Activated CD4-positive, alpha-beta T cell treated with anti-CD3 and anti-CD28 coated beads, Interleukin-2, amount 50 U/mL, for 16 hours (primary cell): ENCODE measurements at places on chromosomes 3 and 15.

GRCh38 chr15:57583720-57584119, 8.0 kb upstream of the MYZAP start:
- no peak for DNase-seq

- DNase-seq, result no peak
Measured at GRCh38 chr3:49895791-49896190, 7.9 kb downstream of the MST1R start.

GRCh38 chr15:39885099-39885777, 34.8 kb downstream of the GPR176 start:
- DNase-seq, result no peak

- no peak for DNase-seq
Measured at GRCh38 chr15:23564821-23565394, 566 bp upstream of the MKRN3 start.

DNA sequence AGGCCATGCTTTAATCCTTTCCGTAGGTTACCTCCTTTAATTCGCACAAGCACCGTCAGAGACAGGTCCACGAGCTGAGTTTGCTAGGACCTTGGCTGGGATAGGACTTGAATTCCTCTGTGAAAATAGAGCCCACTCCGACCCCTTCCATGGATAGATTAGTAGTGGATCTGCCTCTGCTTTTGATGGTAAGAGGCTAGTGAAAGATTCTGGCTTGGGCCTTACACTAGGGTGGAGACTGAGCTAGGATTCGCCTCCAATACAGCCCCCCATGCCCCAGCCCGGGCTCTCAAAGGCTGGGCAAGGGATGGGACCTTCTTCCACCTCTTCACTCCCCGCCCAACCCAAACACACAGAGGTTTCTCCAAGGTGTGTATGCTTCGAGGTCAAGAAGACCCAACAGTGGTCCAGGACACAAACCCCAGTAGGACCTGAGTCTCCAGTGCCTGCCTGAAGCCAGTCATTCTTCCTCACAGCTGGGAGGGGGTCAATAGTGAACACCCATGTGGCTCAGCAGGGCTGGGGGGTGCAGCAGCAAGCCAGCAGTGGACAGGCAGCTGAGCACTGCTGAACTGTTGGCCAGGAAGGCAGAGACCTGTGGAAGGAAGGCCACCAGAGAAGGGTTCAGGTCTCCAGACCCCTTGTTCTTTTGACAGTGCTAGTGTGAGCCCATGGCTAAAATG, 75.7 kb downstream of the SPSB4 start:
- DNase-seq, result no peak

- no peak for DNase-seq
Measured at GRCh38 chr15:78617076-78617475, 3.7 kb downstream of the CHRNA3 start.

DNA sequence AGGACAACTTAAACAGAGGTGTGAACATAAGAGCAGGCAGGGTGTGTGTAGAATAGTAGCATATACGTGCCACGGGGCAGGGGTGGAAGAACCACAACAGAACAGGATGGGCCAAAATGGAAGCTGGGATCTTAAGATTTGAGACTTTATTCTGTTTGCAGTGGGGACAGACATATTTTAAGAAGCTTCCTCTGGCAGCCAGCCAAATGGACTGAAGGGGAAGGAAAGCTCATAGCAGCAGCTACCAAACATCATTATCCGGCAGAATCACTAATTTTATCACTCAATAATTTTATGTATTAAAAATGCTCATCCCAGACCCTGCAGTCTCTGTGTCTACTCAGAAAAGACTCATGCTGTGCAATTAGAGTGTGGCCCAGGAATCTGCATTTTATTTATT, 130.9 kb upstream of the CTDSPL start:
- DNase-seq, result no peak

DNA sequence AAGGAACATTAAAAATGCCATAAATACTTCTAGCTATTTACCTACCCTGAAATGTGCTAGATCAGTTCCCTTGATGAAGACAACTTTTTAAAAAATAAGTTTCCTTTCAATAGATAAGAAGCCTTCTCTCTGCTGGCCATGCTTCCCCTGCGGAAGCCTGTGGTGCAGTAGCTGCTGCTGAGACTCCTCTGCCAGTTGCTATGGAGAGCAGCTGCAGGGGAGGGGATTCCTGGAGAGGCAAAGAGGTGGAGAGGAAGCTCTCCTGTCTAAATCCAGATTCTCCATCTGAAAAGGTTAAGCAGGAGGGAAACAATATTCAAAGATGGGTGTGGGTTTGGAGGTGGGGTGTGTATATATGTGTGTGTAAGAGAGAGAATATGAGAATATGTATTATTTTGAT, 69.8 kb upstream of the BFSP2 start:
- no peak for DNase-seq

DNA sequence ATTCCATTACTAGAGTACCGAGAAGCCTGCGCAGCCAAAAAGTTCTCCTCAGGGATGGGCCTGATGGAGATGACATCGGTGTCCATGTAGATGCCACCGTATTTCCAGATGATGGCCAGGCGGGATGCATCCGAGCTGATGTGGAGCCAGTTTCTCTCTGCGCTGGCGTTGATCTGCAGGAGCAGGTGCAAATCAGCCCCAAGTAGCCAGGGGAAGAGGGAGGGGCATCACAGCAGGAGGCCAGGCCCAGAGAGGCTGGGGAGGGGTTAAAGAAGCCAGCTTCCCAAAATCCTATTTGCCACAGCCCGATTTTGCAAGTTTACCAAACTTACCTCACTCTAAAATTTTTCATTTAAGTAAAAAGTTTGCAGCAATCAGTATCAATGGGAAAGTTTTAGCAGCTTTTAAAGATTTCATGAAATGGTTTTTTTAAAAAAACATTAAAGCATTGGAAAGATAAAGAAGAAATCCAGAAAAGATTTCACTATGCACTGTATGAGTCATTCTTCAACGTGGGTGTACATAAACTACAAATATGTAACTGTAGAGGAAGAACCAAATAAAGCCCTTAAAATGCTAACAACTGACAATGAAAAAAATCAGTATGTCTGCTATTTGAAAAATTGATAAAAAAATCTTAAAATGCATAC, 7.4 kb downstream of the A4GNT start:
- DNase-seq, result no peak

DNA sequence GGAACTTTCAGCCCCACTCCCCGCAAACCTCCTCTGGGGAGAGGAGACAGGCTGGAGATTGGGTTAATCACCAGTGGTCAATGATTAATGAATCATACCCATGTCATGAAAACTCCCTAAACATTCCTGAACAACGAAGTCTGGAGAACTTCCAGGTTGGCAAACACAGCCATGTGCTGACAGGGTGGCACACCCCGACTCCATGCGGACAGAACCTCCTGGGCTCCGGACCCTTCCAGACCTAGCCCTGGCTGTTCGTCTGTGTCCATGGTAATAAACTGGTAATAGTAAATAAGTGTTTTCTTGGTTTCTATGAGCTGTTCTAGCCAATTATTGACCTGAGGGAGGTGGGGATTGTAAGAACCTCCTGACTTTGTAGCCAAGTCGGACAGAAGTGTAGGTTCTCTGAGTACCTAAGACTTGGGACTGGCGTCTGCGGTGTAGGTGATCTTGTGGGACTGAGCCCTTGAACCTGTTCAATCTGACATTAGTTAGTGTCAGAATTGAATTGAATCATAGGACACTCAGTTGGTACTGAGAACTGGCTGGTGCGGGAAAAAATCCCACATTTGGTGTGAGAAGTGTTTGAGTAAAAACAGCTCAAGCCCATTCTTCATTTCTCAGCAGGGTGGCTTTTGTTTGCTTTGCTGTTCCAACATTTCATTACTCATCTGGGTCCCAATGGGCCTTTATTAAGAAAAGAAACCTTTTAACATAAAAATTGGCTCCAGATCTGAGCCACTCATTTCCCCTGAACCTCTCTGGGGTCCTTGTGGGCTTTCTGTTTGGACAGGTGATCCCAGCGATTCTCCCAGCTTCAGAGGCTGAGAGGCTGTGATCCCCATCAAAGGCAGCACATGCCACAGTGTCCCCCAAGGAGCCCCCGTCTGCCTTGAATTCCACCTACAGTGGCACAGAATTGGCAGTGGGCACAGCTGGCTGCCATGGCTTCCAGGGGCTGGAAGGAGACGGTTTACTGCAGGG, 151.0 kb downstream of the TJP1 start:
- DNase-seq, result no peak

- no peak for DNase-seq
Measured at GRCh38 chr3:128736601-128737000, 10.6 kb downstream of the RAB7A start.
